ENCODE measurements at places on chromosomes 3 and 15.
A peak's percentile ranks its signal among the peaks of the same experiment; 100 is the strongest.

DNA sequence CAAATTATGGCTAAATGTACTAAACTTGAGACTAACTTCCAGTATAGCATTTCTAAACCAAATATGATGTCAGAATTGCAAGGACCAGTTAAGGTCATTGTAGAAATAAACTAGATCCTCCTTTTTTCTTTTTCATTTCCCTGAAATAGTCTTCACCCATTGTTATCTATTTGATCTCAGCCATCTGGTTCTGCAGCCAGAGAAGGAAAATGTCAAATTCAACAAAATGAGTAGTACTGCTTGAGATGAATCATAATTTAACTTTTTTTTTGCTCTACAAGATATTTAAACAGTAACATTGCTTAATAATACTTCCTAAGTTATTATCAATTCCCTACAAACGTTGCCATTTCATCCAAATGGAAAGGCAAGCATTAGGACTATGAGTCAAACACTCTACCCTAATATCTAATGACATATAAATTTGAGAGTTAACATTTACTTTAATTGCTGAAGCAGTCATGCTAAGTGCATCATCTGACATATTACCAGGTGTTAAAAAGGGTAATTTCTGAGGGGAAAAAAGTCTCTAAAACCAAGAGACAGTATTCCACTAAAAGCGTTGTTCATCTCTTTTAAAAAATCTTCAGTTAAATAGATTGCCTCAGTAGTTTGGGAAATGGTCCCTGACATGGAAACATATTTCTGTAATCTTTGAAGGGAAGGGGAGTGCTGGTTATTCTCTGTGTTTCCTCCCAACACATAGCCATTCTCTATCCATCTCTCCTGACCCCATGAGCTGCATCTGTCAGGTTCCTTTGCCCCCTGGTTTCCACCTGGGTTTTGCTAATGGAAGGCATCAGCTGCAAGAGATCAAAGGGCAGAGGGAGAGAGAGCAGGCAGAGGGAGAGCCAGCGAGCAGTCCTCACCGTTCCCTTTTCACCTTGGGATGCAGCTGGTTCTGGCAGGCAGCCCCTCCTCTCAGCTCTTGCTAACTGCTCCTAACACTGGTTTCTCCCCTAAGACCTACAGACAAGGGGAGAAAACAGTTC, 138.5 kb downstream of the ARPP21 start:
- no peak for DNase-seq

DNA sequence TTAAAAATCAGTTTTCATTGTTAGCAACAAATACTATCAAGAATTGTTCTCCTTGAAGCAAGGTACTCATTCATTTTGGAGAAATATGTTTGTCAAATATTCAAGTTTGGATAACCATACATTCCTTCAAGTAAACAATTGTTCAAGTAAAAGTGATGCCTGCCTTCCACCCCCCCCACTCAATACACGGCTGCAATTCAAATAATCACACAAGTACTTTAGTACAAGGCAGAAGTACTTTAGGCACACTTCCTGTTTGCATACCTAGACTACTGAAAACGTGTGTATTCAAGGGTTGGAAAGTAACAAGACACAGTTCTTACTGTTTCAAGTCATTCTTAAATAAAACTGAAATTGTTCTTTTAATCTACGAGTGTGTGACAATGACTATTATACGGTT, 45.4 kb downstream of the TJP1 start:
- DNase-seq, result no peak

DNA sequence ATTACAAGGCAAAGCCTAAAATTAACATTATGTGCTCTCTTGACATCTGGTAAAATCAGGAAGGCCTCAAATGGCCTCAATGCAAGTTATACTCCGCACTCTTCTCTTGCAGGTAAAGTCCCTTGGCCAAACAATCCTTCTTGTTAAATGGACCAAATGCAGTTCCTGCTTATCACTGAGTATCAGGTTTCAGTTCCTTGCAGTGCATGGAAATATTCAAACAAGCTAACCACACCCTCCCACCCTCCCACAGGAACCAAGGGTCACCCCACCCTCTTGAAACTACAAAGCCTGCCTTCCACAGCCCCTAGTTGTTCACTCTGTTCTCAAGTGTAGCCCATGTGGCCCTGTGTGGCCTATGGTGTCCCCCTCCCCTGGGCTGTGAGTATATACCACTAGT, 171.9 kb upstream of the CADPS start:
- no peak for DNase-seq

DNA sequence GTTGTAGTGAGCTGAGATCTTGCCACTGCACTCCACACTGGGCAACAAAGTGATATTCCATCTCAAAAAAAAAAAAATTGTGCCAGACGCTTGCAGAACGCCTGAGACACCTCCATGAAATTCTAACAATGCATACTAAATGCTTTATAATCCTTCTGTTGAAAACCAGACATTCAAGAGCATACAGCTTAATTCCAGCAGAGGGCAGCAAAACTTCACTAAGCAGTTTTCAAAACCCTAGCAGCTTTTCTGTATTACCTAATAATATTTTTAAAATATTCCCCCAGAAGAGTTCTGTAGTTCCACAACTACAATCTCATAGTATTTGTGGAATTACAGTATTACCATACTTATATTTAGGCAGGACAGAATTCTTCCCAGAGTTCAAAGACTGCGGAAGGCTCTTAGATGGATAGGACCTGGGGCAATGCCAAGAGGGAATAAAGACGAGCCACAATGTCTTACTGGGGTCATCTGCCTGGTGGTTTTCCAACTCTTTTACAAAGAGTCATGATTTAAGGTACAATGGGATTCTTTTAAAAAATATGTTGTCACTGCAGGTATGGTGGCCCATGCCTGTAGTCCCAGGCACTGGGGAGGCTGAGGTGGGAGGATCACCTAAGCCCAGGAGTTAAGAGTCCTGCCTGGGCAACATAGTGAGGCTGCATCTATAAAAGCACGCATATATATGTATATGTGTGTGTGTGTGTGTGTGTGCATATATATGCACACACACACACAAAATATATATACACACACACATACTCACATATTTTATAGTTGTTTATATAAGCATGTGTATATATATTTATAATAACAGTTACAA, 19.6 kb upstream of the TASOR start:
- DNase-seq, result peak; percentile 60

- DNase-seq, result no peak
Observed at GRCh38 chr3:4778119-4778518, 201.1 kb upstream of the BHLHE40 start.

- DNase-seq, result no peak
Observed at GRCh38 chr3:151900884-151901643, 27.6 kb downstream of the SUCNR1 start.

GRCh38 chr3:131543714-131544113, 40.9 kb upstream of the MRPL3 start:
- no peak for DNase-seq

DNA sequence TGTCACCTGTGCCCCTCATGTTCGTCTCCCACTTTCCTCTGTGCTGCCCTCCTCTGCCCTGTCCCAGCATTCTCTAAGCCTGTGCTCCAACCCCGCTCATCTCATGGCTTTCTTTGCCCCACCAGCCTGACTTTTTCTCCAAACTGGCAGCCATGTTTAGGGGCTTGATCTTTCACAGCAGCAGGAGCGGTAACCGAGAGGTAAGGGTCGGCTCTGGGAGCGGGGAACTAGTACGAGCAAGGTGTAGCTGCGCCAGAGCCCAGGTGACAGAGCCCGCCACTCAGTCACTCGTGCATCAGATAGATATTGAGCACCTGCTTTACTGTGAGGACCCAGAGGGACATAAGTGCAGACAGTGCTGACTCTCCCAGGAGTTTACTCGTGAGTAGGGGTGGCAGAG, 13.4 kb downstream of the MAN2A2 start:
- no peak for DNase-seq

DNA sequence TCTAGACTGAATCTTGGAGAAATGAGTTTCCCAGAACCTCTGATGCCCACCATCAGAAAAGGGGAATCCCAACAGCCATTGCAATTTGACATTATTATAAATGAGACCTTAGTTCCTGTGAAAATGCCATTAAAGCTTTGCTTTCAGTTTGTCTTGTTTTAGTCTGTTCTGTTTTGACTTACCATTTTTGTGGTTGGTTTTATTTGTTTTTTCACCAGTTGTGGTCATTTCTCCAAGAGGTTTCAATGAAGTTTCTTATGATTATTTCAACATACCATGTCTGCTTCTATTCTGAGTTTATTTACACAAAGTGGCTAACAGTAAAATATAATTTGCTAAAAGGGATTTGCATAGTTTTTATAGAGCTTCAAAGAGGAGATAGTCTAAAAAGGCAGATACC, 175.0 kb upstream of the MCTP2 start:
- DNase-seq, result no peak

Data from central memory CD4-positive, alpha-beta T cell (primary cell).